ENCODE measurements at places on chromosomes 1 and 21.

DNA sequence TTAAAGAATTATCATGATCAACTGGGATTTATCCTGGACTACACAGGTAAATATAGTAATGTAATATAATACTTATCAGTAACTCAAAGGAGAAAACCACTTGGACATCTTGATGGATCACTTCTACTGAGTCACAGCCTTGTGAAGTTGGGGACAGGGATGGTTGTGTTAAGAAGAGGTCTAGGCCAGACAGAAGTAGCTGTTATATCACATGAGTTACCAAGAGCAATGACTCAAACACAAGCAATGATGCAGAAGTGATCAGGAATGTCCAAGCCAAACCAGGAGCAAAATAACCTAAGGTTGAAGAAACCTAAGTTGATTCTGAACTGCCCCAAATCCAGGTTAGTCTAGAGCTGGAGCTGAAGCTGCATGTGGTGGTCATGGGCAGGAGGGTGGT lies 424.5 kb upstream of the DAB1 start:
- no peak for DNase-seq

DNA sequence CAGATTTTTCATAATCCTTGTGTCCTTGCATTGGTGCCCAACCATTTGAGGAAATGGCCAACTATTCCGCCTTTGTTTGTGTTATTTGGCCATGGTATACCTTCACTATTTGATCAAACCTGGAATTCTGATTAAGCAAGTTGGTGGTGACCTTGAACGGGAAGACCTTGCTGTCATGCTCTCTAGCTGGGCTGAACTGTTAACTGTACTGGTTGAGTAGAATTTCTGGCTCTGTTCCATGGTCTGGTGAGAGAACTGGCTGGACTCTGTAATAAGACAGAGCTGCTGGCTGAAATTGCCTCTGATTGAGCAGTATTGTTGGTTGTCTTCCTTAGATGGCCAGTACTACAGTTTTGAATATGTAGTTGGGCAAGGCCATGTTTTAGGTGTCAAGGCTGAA lies 3.0 kb upstream of the LCE3C start:
- DNase-seq = no peak

DNA sequence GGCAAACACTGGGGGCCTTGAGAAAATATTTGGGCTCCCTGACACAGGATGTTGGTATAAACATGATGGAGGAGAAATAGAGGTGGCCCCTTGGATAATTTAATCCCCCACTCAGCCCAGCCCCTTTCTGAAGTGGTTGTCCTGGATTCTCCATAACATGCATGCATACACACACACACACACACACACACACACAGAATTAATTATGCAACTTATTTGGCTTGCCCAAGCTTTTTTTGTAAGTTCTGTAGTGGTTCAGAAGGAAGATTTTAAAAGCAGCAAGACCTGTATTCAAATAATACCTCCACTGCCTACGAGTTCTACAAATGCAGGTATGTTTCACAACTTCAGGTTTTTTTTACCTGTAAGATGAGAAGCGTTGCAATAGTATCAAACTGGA lies 15.0 kb downstream of the ATF3 start:
- no peak for DNase-seq

GRCh38 chr1:200115532-200115931 lies 88.0 kb downstream of the NR5A2 start:
- DNase-seq = no peak

DNA sequence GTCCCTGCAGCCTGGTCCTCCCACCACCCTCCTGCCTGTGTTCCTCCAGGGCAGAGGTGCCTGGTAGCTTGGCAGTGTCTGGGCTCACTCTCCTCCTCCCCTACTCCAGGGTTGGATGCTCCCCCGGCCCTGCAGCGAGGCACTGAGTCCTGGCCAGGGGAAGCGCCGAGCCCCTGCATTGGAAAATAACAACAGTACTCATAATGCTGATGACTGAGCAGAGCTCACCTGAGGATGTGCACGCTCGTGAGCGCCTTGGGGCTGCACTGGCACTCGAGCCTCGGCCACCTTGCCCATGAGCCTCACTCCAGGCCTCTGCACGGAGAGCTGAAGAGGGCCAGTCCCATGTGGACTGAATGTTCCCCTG lies 6.0 kb upstream of the ACTRT2 start:
- DNase-seq = no peak

GRCh38 chr1:119011706-119012105 lies 23.6 kb upstream of the TBX15 start:
- no peak for DNase-seq

DNA sequence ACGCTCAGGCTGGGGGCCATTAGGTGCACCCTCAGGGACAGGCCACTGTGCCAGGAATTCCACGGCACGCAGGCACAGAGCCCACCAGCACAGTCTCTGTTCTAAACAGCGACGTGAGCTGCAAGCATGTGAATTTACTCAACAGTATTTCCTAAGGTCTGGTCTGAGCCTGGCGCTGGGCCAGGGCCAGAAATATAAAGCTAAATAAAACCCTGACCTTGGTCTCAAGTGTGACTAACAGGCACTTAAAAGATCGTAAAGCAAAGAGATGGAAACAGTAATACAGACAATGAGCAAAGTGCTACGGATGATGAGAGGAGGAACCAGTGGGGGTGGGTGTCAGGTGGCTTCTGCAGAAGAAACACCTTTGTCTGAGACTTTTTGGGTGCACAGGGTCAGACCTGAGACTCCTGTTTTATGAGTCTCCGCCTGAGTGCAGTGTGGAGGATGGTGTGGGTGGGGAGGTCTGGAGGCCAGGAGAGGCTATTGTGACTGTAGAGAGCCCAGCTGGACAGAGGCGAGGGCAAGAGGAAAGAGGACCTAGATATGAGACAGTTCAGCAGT lies 53.4 kb upstream of the EDN2 start:
- DNase-seq = peak; percentile 72

- DNase-seq = peak; percentile 25
Measured at GRCh38 chr1:1206376-1206965, at the start of gene TNFRSF18. TSS of gene TNFRSF18 (minus strand) at chr1:1206592. CDS start at chr1:1206571, 21 bp downstream.

- no peak for DNase-seq
Measured at GRCh38 chr1:2877391-2877790, 75.9 kb upstream of the TTC34 start.

DNA sequence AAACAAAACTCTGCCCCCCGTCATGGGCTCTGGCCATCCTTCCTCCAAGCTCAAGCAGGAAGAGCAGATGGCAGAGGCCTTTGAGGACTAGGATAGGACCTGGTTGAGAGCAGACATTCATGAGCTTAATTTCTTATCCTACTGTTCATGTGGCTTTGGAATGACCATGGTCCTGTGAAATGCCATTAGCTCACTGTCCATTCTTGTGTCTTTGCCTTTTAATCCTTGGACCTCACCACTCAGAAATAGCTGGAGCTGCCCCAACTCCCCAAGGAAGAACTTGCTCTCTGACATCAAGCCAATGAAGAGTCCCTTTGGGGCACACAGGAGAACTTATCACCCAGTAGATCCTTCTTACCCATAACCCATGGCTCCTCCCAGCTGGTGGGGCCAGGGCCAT lies 11.6 kb upstream of the FAM20B start:
- no peak for DNase-seq

DNA sequence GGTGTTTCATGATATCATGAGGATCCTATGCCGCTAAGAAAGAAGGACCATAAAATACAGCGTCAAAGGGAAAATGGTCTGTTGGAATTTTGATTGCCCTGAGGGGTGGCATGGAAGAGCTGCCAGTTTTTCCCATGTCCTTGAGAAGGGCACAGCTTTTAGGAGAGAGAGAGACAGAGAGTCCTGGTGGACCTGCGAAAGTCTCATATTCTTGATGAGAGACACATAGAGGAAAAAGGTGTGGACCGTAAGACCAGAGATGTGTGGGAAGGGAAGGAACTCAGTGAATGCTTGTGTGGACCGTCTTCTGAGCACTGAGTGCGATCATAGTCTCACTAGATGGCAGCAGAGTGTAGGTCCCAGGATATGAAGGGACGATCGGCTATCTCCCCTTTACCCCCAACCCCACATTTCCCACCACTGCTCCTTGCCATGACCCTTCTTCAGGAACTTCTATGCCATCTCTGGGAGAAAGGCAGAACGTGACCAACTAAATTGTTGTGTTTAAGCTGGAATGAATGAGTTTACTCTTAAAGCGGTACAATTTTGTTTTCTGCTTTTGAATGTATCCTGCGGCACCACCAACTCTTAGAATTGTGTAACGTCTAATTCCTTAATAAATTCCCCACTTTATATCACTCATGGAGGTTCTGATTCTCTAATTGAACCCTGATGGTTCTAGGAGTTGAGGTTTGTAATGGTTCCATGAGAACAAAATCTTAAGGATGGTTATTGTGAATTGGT lies 117.7 kb downstream of the CTH start:
- no peak for DNase-seq

GRCh38 chr1:189524501-189524900 lies 953.2 kb downstream of the BRINP3 start:
- DNase-seq = no peak
